Myocyte (in vitro differentiated cells): ENCODE measurements at places on chromosomes 4 and X. TPM values are rescaled to one million over a fixed set of nuclear protein-coding genes. Genes with fewer than 3 reads are reported as not detected.

GRCh38 chr4:145528601-145529000 lies 46.9 kb downstream of the SMAD1 start:
- DNase-seq = no peak

DNA sequence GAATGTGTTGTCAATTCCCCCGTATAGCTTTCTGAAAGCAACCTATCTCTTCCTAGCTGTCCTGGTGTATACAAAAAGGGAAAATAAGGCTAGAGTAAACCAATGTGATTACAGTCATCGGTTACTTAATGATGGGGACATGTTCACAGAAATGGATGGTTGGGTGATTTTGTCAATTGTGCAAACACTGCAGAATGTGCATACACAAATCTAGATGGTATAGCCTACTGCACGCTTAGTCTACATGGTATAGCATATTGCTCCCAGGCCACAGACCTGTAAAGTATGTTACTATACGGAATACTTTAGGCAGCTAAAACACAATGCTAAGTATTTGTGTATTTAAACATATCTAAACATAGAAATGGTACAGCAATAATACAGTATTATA lies 5.1 kb downstream of the DTHD1 start:
- DNase-seq = no peak

- DNase-seq = no peak
These were observed 25.6 kb upstream of the GPR78 start for GRCh38 chr4:8554555-8555100.

GRCh38 chrX:96483647-96484160 lies 200.9 kb upstream of the DIAPH2 start:
- DNase-seq = no peak

DNA sequence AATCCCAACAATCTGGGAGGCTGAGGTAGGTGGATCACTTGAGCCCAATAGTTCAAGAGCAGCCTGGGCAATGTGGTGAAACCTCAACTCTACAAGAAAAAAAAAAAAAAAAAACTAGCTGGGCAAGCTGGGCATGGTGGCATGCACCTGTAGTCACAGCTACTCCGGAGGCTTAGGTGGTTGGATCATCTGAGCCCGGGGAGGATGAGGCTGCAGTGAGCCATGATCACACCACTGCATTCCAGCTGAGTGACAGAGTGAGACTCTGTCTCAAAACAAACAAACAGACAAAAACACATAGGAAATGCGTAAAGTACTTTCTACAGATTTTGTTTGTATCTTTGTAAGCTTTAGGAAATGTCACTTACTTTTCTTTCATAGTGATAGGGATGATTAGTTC lies 307.2 kb upstream of the NR3C2 start:
- DNase-seq = peak; percentile 13

GRCh38 chrX:69034451-69034850 lies 130.8 kb downstream of the PJA1 start:
- no peak for DNase-seq

DNA sequence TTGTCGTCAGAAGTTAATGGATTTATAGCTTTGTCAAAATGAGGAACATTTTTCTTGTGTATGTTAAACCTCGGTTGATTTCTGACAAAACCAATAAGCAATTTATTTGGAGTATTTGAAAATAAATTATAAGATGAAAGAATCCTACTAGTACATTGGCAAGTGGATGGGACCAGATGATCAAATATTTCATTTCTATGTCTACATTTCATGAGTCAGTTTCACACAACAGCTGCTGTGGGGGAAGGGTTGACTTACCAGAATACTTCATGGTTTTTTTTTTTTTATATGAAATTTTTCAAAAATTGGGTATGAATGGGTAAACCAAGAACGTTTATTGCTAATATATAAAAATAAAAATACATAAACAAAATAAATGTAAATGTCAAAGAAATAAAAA lies 39.4 kb downstream of the RAPGEF2 start:
- DNase-seq = peak; percentile 84

GRCh38 chrX:4451591-4451990 lies 738.1 kb upstream of the PRKX start:
- DNase-seq = no peak

DNA sequence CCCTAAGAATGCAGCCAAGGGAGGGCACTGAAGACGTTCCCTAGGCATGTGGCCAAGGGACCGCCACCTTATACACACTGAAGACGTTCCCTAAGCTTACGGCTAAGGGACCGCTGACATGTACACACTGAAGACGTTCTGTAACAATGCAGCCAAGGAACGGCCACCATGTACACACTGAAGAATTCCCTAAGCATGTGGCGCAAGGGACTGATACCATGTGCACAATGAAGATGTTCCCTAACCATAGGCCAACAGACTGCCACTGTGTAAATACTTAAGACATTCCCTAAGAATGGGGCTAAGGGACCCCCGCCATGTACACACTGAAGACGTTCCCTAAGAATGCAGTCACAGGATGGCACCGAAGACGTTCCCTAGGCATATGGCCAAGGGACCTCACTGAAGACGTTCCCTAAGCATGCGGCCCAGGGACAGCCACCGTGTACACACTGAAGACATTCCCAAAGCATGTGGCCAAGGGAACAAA lies 36.1 kb downstream of the DHRSX start:
- DNase-seq = no peak

GRCh38 chr4:15714646-15715435 lies 12.0 kb downstream of the BST1 start:
- peak; percentile 31 for DNase-seq

- DNase-seq = no peak
These were observed 61.7 kb upstream of the CT45A1 start for GRCh38 chrX:135651647-135652295.

DNA sequence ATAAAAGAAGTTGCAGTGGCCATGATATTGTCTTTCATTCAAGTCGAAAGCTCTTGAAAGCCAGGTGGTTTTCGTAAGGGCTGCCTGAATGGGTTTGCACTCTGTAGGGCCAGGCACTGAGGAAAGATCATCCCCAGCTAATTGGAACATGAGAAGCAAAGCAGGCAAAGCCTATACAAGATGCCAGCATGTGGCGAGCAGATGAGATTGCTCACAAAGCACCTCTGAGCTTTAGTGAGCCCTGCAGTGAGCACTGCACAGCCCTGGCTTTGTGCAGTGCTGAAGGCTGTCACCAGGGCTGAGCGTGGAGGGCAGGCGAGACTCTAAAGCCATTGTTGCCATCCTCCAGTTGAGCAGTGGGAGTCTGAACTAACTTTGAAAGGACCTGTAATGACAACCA lies 53.8 kb downstream of the HADH start:
- no peak for DNase-seq

- DNase-seq = peak; percentile 8
These were observed 181.6 kb downstream of the UGT8 start for GRCh38 chr4:114780205-114780604.

GRCh38 chr4:107561481-107561880 lies 158.6 kb downstream of the PAPSS1 start:
- no peak for DNase-seq

DNA sequence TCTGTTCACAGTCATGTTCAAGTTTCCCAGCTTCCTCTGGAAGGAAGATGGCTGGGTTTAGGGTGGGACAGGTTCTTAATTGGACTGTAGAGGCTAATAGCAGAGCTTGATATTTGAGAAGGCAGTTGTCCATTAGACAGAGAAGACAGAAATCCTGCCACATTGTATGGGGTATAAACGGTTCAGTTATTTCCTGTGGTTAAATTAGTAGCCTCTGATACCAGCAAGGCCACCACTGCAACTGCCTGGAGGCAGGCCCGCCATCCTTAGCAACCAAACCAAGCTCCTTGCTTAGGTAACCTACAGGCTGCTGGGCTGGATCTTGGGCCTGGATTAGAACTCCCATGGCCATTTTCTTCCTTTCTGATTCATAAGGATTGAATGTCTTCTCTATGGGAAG lies 1367.0 kb downstream of the PCDH7 start:
- peak; percentile 22 for DNase-seq

DNA sequence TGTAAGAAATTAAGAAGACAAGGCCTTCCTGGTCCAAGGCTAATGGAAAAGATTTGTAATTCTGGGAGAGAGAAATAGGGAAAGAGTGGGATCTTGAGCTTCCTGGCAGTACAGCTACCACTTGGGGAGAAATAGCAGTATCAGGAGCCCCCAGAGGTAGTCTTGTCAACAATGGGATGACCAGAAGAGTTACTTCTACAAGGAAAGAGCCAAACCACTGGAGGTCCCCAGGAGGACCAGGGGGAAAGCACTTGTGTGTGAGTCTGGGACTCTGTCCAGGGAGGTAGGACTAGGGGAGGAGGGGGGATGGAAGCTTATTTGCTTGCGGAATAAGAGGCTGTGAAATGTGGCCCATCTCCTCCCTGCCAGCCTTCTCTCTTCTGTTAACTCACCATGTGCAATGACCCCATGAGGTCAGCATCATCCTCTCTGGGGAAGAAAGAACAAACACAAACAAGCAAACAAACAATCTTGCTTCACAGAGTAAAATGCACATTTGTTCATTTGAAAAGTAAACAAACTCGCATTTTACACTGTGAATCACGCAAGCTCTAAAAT lies 160.1 kb downstream of the STK32B start:
- DNase-seq = no peak

DNA sequence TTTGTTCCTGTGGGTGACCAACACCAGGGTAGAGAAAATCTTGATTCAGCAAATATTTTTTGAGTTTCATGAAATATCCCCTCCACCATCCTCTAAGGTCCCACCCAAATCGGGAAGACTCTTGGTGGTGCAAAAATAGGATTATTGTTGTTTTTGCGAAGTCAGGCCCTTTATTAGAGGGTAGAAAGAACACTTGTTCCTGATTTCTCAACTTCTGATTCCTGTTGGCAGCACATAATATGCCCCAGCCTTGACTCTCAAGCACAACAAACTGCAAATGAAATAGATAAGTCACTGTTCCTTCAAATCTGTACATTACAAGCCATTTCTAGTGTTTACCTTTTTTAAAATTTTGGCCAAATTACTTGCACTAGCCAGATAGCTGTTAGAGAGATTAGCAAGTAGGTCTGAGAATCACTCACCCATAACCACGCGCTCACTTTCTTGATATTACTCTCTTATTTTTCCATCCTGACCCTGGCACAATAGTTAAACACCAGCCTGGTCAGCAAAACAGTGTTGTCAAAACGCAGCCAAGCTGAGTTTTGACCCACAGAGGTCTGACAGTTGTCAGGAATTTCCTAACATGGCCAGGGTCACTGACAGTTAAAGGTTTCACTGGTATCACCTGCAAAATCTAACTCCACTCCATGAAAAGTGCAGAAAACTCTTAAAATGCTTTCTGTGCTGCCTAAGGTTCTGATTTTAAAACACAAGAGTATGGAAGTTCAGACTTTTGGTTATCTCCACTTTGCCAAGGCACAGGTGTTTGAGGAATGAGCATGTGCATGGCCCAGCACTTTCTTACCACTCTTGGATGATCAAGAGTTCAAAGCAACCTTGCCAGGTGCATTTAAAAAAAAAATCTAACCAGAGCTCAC lies 69.8 kb downstream of the RBM47 start:
- no peak for DNase-seq

GRCh38 chrX:49230500-49231232 lies 2.5 kb downstream of the CACNA1F start:
- DNase-seq = no peak

- DNase-seq = no peak
These were observed 710 bp downstream of the CLDN24 start for GRCh38 chr4:183321516-183321915.

The ATP2B3 gene
- total RNA-seq = 0.40 and 0.57 TPM in 2 replicates

The MFAP3L gene
- 31.1 and 36.5 TPM in 2 replicates for total RNA-seq

The CFAP47 gene
- total RNA-seq = not detected in 2 replicates

The USP53 gene
- total RNA-seq = 34.4 and 43.3 TPM in 2 replicates

The PNMA6A gene
- 0.21 and 0.35 TPM in 2 replicates for total RNA-seq

The SOX3 gene
- not detected in 2 replicates for total RNA-seq

The HSFX2 gene
- not detected in 2 replicates for total RNA-seq

The PQBP1 gene
- total RNA-seq = 37.6 and 44.7 TPM in 2 replicates

The GJB1 gene
- not detected in 2 replicates for total RNA-seq

The CYP2U1 gene
- total RNA-seq = 11.5 and 11.6 TPM in 2 replicates

The ADAMTS3 gene
- total RNA-seq = not detected in 2 replicates

The MOB1B gene
- total RNA-seq = 59.6 and 65.1 TPM in 2 replicates

The SUPT20HL2 gene
- not detected in 2 replicates for total RNA-seq

The GAGE1 gene
- not detected in 2 replicates for total RNA-seq

The SH3RF1 gene
- 6.9 and 15.1 TPM in 2 replicates for total RNA-seq
